Kidney glomerular epithelial cell (primary cell): ENCODE measurements at places on chromosomes 12 and 14.

DNA sequence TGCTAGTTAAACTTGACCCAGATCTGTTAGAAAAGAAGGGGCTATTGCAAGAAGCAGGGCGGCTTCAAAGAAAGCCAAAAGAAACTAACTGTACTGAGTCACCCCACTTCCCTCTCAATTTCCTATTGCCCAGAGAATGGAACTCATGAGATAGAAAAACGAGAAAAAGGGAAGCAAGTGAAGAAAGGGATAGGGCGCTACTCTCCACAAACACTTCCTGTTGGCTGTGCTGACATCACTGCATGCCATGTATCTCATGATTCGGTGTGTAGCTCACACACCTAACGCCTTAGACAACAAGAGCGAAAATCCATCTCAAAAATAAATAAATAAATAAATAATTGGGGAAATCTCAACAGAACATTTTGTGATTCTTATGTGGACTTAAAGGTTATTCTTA is 13.0 kb upstream of the P2RX4 start:
- no peak for DNase-seq

DNA sequence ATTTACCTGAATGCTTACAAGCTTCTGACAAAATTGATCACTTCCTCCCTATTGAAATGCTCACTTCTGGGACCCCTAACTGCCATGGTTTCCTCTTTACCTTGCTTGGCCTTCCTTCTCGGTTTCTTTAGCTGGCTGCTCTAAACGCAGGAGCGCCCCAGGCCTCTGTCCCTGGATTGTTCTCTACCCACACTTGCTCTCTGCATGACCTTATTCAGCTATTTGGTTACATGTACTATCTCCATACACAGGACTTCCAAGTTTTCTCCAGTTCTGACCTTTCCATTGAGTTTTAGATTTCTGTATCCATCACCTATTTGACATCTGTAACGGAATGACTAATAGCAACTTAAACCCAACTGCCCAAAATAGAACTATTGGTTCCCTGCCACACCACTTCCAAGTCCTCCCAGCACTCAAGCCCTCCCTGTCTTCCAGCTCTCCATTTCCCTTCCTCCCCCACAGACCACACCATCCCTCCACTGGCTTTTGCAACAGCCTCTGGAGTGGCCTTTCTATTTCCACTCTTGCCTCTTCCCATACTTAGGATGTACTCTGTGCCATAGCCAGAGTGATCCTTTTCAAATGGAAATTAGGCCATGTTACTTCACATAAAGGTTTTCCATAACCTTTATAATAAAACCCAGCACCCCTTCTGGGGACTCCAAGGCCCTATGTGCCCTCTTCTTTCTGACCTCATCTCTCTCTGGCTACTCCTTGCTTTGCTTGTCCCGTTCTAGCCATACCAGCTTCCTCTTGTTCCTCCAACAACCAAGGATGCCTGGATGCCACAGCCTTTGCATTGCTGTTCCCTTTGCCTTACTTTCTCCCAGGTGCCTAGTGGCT is 202.2 kb downstream of the AEBP2 start:
- DNase-seq = no peak

GRCh38 chr14:55221968-55222367 is 30.6 kb upstream of the DLGAP5 start:
- DNase-seq = peak; percentile 16

- DNase-seq = peak; percentile 32
Measured at GRCh38 chr12:45433441-45433868, 217.6 kb downstream of the ANO6 start.

DNA sequence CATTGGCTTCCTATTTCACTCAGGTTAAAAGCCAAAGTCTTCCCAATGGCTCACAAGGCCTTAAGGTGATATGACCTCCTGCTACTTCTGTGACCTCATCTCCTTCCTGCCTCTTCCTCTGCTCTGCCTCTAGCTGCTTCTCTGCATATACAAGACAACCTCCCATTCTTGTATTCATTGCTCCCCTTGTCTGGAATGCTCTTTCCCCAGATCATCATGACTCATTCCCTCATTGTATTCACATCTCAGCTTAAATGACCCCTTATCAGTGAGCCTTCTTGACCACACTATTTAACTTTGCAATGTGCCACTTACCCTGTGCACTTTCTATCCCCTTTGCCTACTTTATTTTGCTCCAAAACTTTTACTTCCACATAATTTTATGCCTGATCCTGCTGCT is 90.2 kb downstream of the PPP1R12A start:
- peak; percentile 73 for DNase-seq
